DMS 273 treated with DMSO at 0.1 percent for 48 hours (cell line): ENCODE measurements at places on chromosomes 13 and 19.

DNA sequence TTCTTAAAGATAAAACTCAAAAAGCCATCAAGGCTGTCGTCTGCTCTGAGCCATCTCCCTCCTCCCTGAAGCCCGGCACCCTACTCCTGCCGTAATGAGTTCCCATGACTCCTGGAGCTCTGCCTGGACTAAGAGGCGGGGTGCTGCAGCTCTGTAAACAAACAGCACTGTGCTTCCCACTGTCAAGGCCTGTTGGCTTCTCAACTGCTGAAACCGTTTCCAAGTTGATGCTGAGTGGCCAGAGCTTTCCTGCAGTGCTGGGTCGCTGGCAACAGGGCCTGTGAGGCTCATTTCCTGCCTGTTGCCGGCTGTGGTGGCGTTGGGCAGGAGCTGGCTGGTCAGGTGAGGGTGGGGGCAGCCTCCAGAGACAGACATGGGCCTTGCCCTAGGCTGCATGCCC, 26.7 kb upstream of the ISYNA1 start:
- no peak for DNase-seq

DNA sequence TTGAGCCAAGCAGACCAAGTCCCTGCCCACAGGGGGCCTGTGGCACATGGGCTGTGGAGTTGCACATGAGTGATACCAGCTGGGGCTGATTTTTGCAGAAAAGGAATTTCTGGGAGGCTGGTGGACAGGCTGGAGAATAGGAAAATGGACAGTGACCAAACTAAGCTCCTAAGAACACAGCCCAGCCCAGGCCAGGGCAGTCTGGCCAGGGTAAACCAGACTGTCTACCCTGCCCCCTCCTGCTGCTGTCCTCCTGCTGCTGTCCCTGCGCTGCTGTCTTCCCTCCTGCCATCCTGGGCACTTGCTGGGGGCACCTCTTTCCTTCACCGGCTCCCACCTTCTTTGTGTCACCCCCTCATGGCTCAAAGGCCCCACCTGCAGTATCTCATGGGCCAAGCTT, 219.2 kb downstream of the ZIC5 start:
- no peak for DNase-seq

- DNase-seq: no peak
These were observed 57.9 kb upstream of the PCDH8 start for GRCh38 chr13:52906122-52906903.

DNA sequence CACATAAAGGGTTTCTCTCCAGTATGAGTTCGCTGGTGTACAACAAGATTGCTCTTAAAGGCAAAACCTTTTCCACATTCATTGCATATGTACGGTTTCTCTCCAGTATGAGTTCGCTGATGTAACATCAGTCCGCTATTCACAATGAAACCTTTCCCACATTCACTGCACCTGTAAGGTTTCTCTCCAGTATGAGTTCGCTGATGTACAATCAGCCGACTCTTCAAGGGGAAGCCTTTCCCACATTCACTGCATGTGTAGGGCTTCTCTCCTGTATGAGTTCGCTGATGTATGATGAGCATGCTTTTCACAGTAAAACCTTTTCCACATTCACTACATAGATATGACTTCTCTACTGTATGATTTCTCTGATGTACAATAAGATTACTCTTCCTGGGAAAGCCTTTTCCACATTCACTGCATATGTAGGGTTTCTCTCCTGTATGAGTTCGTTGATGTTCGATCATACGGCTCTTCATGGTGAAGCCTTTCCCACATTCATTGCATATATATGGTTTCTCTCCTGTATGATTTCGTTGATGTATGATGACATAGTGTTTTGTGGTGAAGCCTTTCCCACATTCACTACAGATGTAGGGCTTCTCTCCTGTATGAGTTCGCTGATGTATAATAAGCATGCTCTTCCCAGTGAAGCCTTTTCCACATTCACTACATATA, 6.0 kb upstream of the ZNF614 start:
- no peak for DNase-seq

- DNase-seq: no peak
These were observed 12.0 kb downstream of the DOT1L start for GRCh38 chr19:2175742-2176141.

DNA sequence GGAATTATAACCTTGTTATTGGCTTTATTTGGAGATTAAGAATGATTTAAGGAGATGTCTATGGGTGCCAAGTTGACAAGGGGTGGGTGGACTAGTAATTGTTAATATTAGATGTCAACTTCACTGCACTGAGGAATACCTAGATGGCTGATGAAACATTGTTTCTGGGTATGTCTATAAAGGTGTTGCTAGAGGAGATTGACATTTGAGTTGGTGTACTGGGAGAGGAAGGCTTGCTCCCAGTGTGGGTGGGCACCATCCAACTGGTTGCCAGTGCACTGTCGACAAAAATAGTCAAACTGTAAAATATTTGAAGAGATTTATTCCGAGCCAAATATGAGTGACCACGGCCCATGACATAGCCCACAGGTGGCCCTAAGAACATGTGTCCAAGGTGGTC, 378.8 kb downstream of the NDFIP2 start:
- no peak for DNase-seq

GRCh38 chr19:4304538-4305256, at the start of gene FSD1:
TSS of gene FSD1 (plus strand) at chr19:4304598. CDS start at chr19:4304747, 149 bp downstream.
- DNase-seq: peak; percentile 58

DNA sequence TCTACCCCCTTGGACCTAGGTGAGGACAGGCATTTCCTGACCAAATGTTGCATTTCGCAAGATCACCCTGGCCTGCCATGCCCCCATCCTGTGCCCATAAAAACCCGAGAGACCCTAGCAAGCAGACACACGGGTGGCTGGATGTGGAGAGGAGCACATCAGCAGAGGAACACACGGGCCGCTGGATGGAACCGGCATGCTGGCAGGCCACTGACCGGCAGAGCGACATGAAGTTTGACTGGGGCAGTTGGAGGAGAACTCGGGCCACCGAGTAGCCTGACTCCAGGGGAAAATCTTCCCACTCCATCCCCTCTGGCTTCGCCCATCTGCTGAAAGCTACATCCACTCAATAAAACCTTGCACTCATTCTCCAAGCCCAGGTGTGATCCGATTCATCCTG, 329.3 kb downstream of the FGF9 start:
- no peak for DNase-seq

GRCh38 chr19:49336482-49337266, 1.5 kb downstream of the CD37 start:
- DNase-seq: no peak

DNA sequence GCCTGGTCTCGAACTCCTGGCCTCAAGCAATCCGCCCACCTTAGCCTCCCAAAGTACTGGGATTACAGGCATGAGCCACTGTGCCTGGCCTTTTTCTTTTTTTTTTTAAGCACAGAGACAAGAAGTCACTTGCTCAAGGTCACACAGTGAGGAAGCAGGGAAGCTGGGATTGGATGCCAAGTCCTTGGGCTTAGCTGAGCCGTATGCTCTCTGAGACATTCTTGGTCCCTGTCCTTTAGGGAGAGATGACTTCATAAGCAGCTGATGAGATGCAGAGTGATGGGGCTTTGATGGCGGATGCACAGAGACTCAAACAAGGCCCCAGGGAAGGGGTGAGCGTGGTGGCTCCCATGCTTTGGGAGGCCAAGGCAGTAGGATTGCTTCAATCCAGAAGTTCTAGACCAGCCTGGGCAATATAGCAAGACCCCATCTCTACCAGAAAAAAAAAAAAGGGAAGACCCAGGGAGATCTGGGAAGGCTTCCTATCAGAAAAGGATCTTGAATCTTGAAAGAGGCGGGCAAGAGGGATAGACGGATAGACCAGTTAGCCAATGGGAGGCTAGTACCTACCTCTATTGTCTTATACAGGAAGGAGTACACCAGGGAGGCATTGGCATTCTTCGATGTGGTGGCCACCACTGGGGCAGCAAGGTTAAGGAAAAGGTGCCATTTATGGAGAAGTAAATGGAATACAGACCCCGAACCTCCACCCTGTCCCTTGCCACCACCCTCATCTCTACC, 3.9 kb downstream of the AP1M2 start:
- no peak for DNase-seq

DNA sequence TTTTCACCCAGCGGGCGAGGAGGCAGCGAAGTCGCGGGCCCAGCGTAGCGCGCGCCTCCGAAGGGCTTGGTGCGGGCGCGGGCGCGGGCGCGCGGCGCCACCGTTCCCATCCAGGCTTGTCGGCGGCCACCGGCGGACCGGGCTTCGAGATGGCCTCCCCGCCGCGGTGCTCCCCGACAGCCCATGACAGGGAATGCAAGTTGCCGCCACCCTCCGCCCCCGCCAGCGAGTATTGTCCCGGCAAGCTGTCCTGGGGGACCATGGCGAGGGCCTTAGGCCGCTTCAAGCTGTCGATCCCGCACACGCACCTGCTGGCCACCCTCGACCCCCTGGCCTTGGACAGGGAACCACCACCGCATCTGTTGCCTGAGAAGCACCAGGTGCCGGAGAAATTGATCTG, at the start of gene WDR88:
TSS of gene WDR88 (plus strand) at position 94 of the 400 bp plus-strand sequence. CDS start at position 150, 56 bp downstream.
- DNase-seq: no peak

GRCh38 chr13:61954092-61954491, 538.4 kb upstream of the PCDH20 start:
- no peak for DNase-seq

DNA sequence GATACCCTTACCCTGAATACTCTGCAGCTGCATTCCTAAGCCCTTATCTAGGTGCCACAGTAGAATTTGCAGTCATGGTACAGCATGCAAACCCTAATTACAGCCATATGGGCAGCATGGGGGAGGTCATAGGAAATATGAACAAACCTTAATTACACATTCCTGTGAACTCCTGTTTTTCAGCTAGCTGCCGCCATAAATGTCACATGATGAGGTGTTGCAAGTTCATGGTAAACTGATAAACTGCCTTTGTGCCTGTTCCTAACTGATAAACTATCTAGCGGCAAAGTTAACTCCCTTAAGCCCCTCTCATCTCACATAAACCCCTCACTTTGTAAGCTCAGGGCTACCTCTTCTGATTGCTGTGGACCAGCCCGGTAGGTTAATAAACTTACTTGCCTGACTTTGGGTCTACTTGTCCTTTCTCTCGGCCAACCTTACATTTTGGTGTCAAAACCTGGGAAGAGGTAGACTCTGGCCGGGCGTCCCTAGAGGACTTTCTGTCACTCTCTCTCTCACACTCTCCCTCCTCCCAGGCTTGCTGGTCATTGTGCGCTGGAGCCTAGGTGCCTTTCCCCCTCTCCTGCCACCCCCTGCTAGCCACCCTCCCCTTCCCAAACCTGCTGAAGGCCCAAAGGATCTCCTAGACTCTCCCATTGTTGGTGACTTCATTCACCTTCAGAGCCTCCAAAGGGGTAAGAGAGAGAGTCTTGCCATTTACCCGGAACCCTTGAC, 43.3 kb downstream of the ZNF93 start:
- no peak for DNase-seq

DNA sequence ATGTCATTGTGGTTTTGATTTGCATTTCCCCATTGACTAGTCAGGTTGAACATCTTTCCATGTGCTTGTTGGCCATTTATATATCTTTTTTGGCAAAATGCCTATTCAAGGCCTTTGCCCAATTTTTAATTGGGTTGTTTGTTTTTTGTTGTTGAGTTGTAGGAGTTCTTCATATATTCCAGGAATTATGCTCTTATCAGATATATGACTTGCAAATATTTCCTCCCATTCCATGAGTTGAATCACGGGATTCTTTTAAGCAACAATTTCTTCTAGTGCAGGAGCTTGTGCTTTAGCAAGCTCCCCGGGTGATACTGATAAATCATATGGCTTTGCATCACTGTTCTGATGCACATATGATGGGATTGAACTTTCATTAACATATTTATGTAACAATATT, 47.0 kb upstream of the FLT1 start:
- no peak for DNase-seq

DNA sequence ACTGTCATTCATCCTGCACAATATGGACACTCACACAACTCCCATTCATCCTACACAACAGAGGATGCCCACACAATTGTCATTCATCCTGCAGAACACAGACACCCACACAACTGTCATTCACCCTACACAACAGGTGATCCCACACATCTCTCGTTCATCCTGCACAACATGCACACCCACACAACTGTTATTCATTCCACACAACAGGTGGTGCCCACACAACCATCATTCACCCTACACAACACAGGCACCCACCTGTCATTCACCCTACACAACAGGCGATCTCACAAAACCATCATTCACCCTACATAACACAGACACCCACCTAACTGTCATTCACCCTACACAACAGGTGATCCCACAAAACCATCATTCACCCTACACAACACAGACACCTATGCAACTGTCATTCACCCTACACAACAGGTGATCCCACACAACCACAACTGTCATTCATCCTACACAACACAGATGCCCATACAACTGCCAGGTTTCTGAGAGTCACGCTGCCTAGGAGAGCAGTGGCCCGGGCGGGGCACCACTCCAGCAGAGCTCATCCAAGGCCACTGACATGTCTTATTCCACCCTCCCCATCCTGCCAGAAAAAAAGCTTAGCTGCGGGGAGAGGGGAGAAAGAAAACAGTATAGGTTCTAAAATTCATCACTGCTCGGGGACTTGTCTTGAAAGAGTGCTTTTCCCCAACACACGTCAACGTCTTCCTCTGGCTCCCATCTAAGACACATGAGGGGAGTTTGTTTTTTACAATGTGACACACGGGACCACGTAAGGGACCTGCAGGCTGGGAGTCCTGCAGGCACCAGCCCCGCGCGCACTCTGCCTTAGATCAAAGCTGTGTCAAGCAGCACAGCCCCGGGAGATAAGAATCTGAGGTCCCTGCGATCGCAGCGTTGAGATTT, 44.0 kb downstream of the KLF2 start:
- DNase-seq: no peak

- no peak for DNase-seq
These were observed 19.4 kb downstream of the GJA3 start for GRCh38 chr13:20141238-20142022.

- no peak for DNase-seq
These were observed 17.8 kb downstream of the ERFL start for GRCh38 chr19:41910240-41910991.

- DNase-seq: no peak
These were observed 79.4 kb downstream of the MBNL2 start for GRCh38 chr13:97301382-97302095.

DNA sequence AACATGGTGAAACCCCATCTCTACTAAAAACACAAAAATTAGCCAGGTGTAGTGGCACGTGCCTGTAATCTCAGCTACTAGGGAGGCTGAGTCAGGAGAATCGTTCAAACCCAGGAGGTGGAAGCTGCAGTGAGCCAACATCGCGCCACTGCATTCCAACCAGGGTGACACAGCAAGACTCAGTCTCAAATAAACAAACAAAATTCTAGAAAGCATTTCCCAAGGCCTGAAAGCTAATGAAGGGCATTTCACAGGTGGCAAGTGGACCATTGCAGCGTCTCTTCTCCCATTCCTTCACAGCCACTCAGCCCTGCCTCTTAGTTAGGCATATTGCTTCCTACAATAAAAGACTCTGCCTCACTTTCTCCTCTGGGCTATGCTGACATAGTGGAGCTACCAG, 13.5 kb upstream of the RXFP2 start:
- no peak for DNase-seq

GRCh38 chr13:95948656-95949055, 104.5 kb downstream of the UGGT2 start:
- no peak for DNase-seq

DNA sequence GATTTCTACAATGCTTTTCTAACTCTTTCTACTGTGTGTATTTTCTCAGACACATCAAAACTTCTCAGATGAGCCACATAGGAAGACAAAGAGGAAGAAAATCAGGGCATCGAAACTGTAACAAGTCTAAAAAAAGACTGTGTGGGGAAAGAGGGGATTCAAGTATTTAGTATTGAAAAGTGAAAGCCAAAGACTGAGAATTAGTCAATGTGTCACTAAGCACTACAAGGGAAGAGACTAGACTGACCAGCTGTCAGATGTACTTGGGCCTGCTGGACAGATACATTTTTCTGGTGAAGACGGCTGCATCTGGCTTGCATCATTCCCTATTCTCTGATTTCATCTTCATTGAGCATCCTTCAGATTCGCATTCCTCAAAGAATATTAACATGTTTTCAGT, 25.4 kb downstream of the COMMD6 start:
- DNase-seq: no peak
